ENCODE measurements at places on chromosomes 7 and 10. TPM values are rescaled to one million over a fixed set of nuclear protein-coding genes. Genes with fewer than 3 reads are reported as not detected.

DNA sequence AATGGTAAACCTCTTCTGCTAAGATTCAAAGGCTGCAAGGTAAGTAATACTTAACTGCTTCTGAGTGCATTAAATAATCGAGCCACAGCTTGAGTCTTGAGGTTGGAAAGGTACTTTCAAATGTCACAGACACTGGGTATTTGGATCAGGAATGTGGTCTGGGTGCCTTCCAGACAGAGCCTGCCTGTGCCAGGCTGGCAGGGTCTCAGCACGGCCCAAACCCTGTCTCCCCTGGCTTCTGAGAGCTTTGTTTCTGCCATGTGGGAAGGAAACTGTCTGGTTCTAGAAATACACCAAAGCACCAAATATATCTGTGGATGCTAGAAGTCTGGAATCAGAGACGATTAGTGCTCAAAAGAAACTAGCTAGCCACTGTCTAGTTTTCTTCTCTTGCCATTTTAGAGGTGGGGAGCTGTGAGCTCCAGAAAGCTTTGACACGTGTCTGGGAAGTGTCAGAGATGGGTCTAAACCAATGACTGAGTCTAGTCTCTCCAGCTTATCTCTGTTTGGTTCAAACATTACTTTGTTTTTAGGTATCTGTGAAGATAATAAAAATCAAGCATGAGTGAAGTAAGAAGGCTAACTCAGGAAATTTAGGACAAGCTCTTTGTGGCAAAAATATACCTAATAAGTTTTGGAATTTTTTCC lies 162.8 kb downstream of the CYP26A1 start:
- no peak for DNase-seq

Gene CLEC5A
- not detected for total RNA-seq

GRCh38 chr7:48388911-48389310 lies 217.7 kb downstream of the ABCA13 start:
- no peak for DNase-seq

DNA sequence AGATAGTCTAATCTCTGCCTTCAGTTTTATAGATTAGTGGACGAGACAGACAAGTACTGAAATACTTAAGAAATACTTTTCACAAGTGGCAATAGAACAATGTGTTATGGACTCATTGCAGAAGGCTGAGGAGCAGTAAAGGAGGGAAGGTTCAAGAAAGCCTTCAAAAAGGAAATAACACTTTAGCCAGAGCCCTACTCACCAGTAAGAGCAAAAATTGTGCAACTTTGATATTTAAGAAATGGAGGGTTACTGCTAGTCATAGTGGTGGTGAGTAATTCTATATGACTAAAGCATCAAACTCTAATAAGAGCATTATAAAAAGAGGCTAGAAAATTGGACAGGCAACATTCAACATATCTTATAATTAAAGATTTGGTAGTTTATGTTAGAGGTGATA lies 28.8 kb downstream of the PTPN12 start:
- DNase-seq, result no peak

DNA sequence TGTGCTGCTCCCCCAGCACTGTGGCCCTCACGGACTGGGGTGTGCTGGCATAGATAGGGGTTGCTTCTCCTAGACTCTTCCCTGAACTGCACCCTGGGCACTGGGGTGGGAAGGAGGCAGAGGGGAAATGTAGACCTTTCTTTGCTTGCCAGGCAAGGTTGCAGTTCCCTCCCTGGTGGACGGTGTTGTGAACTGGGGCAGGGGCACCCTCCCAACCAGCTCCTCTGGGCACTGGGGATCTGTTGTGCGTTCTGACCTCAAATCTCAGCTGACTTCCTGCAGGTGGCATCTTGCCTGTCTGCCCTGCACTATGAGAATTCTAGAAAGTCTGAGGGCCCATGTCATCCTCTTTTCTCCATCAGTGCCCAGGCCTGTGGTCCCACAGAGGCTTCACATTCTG lies 53.9 kb downstream of the ARHGAP22 start:
- no peak for DNase-seq

Gene CASP2
- total RNA-seq, result 47.4 TPM

DNA sequence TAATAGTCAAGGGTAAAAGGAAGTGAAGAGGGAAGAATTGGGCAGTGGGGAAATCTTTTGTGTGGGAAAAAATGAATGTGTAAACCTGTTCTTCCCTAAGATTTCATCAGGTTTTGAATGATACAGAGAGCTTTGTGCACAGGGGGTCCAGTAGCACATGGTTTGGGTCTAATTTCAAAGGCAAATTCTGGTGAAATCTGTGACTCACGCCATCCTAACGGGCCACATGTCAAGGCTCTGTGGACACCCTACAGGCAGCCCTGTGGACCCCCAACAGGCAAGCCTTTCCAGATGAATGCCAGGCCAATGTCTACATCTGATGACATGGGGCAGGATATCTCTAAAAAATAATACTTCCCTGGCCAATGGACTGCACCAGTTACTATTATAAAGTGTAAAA lies 309.8 kb downstream of the PARD3 start:
- DNase-seq, result no peak

DNA sequence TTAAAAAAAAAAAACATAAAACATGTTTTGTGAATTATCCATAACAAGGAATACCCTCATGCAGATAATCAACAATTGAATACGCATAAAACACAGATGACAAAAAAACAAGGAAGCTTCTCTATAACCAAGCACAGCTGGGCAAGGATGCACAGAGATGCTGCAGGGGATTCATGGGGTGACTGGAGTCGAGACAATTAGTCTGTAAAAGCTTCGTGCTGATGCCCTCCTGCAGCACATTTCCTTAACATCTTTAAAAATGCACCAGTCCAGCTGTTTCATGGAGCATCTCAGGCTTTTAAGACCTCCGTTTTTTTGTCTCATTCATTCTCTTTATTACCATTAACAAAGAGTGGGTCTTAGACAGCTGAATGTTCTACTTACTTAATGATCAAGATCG lies 794.0 kb upstream of the C7orf33 start:
- DNase-seq, result no peak

Gene TFEC
- total RNA-seq, result not detected
